ENCODE measurements at places on chromosomes 7 and 10. TPM values are rescaled to one million over a fixed set of nuclear protein-coding genes. Genes with fewer than 3 reads are reported as not detected.

The PNLIPRP1 gene
- not detected for total RNA-seq

The CRCP gene
- total RNA-seq = 54.7 TPM

The C10orf62 gene
- not detected for total RNA-seq

The OPALIN gene
- not detected for total RNA-seq

The TUBAL3 gene
- 0.19 TPM for total RNA-seq

The IL6 gene
- total RNA-seq = 151 TPM

The GARS1 gene
- 200 TPM for total RNA-seq

The SLC18A3 gene
- total RNA-seq = not detected

The ADD3 gene
- total RNA-seq = 81.5 TPM

The NUDT13 gene
- 1.1 TPM for total RNA-seq

The ASCC1 gene
- total RNA-seq = 35.7 TPM

The ADRA2A gene
- not detected for total RNA-seq

The CALML5 gene
- total RNA-seq = not detected

The GAD2 gene
- not detected for total RNA-seq

The GDF10 gene
- total RNA-seq = not detected

The IGF2BP3 gene
- 0.95 TPM for total RNA-seq

The ZNF488 gene
- total RNA-seq = not detected

The IKZF1 gene
- total RNA-seq = 416 TPM

The MRPS16 gene
- total RNA-seq = 83.1 TPM

The SLC26A3 gene
- total RNA-seq = not detected

The TMEM270 gene
- total RNA-seq = not detected

The SHH gene
- not detected for total RNA-seq

The SPDYE9 gene
- not detected for total RNA-seq

The IDI2 gene
- total RNA-seq = not detected

The CHN2 gene
- total RNA-seq = 0.70 TPM

The GRM3 gene
- total RNA-seq = not detected

The CYCS gene
- total RNA-seq = 253 TPM

The CCAR1 gene
- total RNA-seq = 155 TPM

The SLC13A1 gene
- total RNA-seq = not detected

The GRB10 gene
- 2.5 TPM for total RNA-seq

The CPXM2 gene
- total RNA-seq = not detected

The TCF7L2 gene
- total RNA-seq = 10.3 TPM

The LBX1 gene
- not detected for total RNA-seq

The KCP gene
- 0.17 TPM for total RNA-seq

The SFTPA1 gene
- total RNA-seq = not detected

The HHEX gene
- total RNA-seq = 1.8 TPM

The ACTL6B gene
- total RNA-seq = not detected

Data from natural killer cell treated with Interleukin-12 subunit alpha and Interleukin-12 subunit beta and Interleukin-15 and Interleukin-18, amount 100 ng/mL, for 72 hours (primary cell).